Fibroblast of gingiva (primary cell): ENCODE measurements at places on chromosomes 7 and 10.

GRCh38 chr10:34791947-34792346 lies 23.1 kb downstream of the PARD3 start:
- no peak for DNase-seq

GRCh38 chr7:106100863-106101629 lies 11.1 kb downstream of the SYPL1 start:
- DNase-seq = no peak

DNA sequence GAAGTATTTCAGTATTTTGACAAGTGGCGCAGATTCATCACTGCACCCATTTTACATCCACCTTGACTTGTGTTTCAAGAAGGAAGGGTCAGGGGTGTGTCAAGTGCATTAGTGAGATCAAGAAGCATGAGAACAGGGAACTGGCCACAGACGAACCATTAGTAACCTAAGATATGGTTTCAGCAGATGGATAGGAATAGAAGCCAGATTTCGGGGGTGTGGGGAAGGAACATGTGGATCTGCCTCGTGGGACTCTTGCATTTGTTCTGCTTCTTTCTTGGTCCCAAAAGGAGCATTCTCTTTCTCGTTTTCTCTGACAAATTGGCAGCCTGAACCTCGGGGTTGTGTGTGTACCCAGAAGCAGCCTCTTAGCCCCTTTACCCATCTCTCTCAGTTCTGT lies 9.6 kb downstream of the DENND2A start:
- no peak for DNase-seq

GRCh38 chr10:73763343-73763742 lies 18.5 kb upstream of the CHCHD1 start:
- DNase-seq = no peak

DNA sequence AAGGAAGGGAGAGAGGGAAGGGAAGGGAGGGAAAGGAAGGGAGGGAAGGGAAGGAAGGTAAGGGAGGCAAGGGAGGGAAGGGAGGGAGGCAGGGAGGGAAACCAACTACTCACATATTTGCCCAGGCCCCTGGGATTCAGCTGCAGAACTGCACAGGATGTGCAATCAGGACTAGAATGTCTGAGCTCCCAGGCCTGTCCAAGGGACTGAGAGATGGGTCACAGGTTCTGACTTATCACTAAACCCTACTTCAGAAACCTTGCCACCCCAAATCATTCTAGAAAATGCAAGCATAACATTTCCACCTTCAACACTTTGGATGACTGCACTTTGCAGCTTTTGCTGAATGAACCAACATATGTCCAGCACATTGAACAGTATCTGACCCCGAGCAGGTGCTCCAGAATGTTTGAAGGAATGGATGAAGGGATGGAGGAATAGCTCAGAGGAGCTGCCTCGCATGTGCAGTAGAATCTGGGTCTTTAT lies 245.3 kb downstream of the KCNMA1 start:
- peak; percentile 76 for DNase-seq

DNA sequence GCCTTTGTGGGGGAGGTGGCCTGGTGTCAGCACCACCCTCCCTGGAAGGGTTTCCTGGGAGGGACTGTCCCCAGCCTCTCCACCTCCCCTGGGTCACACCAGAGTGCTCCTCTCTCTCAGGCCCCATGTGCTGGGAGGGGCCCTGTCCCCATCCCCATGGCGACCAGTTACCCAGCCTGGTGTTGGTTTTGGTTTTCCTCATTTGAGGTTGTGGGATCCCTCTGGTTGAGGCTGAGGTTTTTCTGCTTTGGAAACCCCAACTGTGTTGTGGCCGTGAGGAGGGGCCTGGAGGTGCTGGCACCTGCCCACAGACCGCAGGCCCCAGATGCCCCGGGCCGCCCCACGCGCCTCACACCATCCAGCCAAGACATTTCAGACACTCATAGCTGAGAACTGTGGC lies 106.3 kb downstream of the GRK5 start:
- DNase-seq = no peak

GRCh38 chr7:152411389-152411788 lies 24.4 kb downstream of the KMT2C start:
- no peak for DNase-seq

- peak; percentile 98 for DNase-seq
Measured at GRCh38 chr7:33986951-33987947, 81.9 kb downstream of the BMPER start.

DNA sequence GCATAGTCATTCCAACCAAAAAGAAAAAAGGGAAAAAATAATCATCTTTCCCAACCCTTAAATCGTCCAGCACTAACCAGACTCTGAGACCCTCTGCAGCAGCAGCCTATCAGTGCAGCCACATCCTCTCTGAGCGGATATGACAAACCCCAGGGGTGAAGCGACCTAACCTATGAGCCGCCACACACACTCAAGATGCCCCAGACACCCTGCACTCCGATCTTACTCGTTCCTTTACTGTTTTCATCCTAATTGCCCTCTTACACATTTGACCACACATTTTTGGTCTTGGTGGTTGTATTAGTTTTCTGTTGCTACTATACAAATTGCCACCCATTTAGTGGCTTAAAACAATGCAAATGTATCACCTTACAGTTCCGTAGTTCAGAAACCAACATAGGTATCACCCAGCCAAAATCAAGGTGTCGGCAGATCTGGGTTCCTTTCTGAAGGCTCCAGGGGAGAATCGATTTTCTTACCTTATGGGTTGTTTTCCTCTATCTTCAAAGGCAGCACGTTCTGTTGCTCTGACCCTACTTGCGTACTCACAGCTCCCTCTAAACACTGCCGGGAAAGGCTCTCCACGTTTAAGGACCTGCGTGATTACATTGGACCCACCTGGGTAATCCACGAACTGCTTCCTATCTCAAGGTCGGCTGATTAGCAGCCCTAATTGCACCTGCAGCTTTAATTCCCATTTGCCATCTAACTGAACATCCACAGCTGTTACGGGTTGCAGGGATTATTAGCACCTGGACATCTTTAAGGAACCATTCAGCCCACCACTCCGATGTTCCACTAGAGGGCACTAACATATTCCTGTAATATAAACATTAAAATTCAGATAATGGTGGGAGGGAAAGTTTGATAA lies 37.3 kb upstream of the PRSS1 start:
- DNase-seq = no peak

GRCh38 chr10:29446327-29446726 lies 157.5 kb downstream of the LYZL1 start:
- peak; percentile 21 for DNase-seq

GRCh38 chr10:51272555-51272954 lies 198.3 kb downstream of the PRKG1 start:
- DNase-seq = peak; percentile 83

DNA sequence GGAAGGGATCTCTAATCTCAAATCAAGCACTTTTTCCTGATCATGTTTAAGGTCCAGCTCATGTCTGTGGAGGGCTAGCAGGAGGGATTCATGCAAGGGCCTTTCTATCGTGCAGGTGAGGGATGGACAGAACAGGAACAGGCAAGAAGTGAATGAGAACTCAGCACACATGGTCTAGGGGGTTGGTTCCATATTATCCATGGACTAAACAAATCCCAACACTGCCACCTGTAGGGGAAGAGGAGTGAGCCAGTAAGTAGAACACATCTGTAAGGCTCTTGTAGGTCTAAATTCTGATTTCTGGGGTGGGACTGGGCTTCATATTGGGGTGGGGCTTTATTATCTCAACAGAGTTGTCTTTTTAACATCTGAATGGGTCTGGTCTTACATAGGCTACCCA lies 138.0 kb upstream of the TARP start:
- no peak for DNase-seq

- no peak for DNase-seq
Measured at GRCh38 chr10:97999066-97999922, 31.1 kb downstream of the CRTAC1 start.

- no peak for DNase-seq
Measured at GRCh38 chr10:103490986-103491314, 2.6 kb upstream of the NEURL1 start.

DNA sequence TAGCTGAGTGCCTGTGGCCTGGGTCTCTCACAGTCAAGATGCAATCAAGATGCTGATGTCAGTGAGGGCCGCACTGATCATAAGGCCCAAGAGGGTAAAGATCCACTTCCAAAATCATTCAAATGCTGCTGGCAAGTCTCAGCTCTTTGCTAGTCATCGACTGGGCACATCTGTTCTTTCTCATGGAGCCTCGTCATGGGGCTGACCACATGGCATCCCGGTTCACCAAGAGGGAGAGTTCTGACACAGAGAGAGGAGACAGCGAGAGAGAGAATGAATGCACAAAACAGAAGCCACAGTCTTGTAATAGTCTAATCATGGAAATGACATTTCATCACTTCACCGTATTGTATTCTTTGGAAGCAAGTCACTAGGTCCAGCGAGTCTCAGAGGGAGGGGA lies 1067.5 kb upstream of the C7orf33 start:
- peak; percentile 12 for DNase-seq

DNA sequence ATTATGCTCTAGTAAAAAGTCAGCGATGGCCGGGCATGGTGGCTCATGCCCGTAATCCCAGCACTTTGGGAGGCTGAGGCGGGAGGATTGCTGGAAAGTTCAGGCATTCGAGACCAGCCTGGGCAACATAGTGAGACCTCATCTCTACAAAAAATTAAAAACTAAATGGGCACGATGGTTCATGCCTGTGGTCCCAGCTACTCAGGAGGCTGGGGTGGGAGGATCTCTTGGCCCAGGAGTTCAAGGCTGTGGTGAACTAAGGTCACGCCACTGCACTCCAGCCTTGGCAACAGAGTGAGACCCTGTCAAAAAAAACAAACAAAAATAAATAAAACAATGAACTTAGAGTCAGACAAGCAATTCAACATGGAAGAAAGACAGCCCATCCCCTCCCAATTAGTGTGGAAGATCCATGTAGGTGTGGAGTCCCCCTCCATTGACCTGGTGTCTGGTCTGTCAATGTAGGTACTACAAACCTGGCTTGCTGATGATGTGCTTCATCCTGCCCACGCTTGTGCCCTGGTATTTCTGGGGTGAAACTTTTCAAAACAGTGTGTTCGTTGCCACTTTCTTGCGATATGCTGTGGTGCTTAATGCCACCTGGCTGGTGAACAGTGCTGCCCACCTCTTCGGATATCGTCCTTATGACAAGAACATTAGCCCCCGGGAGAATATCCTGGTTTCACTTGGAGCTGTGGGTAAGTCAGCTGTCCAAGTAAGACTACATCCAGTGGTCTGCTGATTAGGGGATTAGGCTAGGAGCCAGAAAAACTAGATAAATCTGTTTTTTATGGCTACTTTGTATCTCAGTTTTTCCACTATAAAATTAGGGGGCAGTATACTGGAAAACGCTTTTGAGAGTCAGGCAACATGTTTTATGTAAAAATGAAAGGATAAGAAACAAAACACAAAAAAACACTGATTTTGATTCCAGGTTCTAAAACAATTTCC lies 9.3 kb downstream of the SCD start:
- DNase-seq = no peak

GRCh38 chr10:33025039-33025438 lies 67.0 kb upstream of the ITGB1 start:
- no peak for DNase-seq

GRCh38 chr10:48814933-48815332 lies 124.7 kb downstream of the LRRC18 start:
- no peak for DNase-seq

DNA sequence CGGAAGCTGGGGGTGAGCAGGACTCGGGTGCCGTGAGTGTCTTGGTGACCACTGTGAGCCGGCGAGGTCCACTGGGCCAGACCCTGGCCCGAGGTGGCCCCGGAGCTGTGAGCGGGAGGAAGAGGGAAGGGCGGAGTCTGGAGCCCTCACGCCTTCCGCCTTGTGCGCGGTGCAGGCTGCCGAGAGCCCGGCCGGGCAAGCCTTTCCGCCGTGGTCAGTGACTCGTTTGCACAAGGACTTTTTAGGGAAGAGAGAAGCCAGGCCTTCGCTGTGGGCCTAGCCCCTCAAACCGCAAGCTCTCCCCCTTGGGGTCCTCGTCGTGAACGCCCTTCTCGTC lies 40.9 kb upstream of the ZNF32 start:
- peak; percentile 39 for DNase-seq

DNA sequence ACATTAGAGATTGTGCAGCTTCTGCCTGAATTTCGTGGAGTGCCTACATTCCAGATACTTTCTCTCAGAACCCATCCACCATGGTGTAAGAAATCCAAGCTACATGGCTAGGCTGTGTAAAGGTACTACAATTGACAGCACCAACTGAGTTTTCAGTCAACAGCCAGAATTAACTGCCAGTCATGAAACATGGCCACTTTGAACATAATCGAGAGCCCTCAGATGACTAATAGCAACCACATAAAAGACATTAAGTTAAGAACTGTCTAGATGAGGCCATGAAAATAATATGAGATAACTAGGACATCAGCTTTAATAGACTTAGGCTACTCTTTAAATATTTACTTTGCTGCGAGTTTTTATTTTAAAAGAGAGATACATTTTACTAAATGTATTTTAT lies 1106.8 kb upstream of the LRRTM3 start:
- DNase-seq = no peak

- no peak for DNase-seq
Measured at GRCh38 chr7:66631471-66631870, 2.8 kb downstream of the KCTD7 start.

GRCh38 chr10:33917069-33917780 lies 582.8 kb upstream of the NRP1 start:
- no peak for DNase-seq

DNA sequence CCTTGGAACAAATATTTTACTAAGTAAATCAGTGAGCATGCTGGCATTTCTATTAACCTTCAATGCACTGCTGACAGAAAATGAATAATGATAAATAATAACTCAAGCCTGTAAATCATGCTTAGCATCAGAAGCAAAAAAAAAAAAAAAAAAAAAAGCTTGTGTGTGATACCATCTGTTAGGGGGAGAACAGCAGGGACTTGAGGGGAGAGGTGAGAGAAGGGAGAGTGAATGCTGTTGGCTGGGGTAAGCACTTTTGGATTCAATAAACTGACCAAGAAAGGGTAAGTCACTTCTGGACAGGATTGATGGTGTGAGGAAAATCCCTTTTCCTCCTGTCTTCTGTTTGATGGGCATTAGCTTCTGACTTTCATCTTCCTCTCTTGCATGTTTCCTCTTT lies 996.4 kb downstream of the KCNMA1 start:
- no peak for DNase-seq

GRCh38 chr7:139675127-139676125 lies 102.4 kb downstream of the HIPK2 start:
- DNase-seq = peak; percentile 38

DNA sequence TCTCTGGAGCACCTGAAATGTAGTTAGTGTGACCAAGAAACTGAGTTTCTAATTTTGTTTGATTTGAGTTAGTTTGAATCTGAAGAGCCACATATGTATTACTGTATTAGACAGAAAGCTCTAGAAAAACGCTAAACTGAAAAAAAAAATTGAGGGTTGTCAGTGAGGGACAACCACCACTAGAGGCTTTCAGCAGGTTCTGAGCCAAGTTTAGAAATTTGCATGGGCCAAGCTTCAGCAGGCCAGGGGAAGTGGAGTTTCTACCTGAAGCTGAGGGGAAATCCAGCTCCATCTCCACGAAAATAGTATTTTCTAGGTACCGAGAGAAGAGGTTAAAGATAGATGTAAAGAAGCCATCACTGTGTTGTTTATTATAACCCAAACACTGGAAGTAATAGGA lies 77.9 kb upstream of the PLXNA4 start:
- DNase-seq = no peak

DNA sequence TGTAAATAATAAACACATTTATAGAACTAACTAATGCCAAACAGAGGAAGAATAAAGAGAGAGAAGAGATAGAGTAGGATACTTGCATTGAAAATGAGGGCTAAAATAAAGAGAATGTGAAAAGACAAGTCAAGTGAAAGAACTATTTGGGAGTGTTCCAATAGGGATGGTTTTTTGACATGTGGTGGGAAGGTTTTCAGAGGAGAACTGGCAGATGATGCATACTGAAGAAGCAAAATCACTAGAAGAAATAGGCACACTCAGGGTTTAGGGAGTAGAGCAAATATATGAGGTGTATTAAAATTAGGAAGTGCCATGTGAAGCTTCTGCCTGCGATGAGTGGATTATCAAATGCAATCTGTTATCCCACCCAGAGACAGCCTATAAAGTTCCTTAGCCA lies 744.8 kb downstream of the REEP3 start:
- no peak for DNase-seq
